NCI-H2081 (cell line): ENCODE measurements at places on chromosomes 4 and X.

GRCh38 chr4:81084634-81085033 lies 54.1 kb downstream of the BMP3 start:
- no peak for DNase-seq

GRCh38 chrX:31301941-31302340 lies 230.1 kb upstream of the FTHL17 start:
- DNase-seq: no peak

- no peak for DNase-seq
Measured at GRCh38 chr4:70700712-70701111, 12.4 kb downstream of the UTP3 start.

DNA sequence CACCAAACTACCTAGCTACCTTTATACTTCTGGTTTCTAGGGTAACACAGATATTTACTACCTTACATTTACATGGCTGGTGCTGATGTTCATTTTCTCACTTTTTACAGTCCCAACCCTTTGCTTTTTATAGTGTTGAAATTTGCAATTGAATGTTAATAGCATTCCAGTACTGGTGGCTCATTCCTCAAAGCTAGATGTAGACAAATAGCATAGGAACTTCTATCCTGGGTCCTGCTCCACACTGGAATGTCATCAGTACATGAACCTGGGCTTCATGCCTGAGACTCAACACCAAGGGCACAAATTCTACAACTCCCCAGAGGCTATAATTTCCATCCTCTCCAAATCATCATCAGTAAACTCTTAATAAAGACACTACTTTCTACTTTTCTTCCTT lies 10.3 kb upstream of the TRMT2B start:
- no peak for DNase-seq

GRCh38 chr4:88390128-88390527 lies 11.5 kb downstream of the HERC6 start:
- no peak for DNase-seq

GRCh38 chr4:51895816-51896408 lies 53.0 kb downstream of the DCUN1D4 start:
- peak; percentile 50 for DNase-seq
